NCI-H2171 (cell line): ENCODE measurements at places on chromosomes 5 and 9.

DNA sequence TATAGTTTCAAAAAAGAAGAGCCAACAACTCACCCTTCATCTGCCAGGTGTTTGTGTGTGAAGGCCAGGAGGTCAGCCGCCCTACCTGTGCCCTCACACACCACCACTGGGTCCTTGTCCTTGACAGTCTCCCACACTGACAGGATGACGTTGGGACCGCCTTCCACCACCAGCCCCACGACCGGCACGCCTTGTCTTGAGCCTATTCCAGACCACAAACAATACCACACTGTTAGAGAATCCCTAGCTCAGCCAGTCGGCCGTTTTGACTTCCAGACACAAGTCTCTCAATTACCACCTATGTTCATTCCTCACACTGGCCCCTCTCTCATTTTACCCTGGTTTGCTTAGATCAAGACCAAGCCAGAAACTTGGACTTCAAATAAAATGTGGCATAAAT, 66.1 kb downstream of the TRPM6 start:
- no peak for DNase-seq

- DNase-seq = no peak
Measured at GRCh38 chr9:98039607-98040017, 16.9 kb upstream of the NANS start.

- no peak for DNase-seq
Measured at GRCh38 chr9:38059233-38059936, 9.6 kb downstream of the SHB start.

GRCh38 chr5:140821375-140822280, at the start of gene PCDHA5:
Gene PCDHA5 (plus strand): TSS chr5:140821613.
- no peak for DNase-seq

DNA sequence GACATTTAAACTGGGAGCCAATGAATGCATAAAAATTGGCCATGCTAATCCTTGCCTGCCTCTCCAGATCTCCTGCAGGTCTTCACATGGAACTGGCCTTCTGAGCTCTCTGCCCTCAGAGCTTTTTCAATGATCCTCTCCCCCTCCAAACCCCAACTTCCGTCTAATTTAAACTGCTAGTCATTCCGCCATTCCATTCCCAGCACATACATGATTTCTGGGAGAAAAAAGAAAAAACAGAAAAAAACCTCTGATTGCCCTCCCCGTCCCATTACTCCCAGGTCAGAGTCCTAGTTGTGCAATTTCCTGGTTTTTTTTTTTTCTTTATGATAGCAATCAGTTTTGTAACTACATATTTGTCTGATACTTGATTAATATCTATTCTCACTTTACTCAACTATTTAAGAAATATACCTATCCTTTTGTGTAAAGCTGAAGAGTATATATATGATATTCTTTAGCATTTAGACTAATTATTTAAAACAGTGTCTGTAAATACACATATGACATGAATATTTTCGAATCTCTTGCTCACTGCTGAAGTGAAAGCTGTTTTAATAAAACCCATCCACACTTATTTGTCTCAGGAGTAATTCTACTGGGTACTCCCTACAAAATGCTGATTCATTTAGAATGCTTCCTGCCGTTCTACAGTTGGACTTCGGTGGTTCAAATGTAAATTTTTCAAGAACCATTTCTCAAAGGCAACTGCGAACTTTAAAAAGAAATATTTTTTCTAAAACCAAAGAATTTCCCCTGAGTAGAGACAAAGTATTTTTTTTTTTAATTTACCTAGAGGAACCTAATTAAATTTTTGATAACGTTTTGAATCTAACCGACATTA, 1.6 kb downstream of the HINT1 start:
- DNase-seq = no peak

- DNase-seq = no peak
Measured at GRCh38 chr9:10566848-10567247, 46.0 kb downstream of the PTPRD start.

DNA sequence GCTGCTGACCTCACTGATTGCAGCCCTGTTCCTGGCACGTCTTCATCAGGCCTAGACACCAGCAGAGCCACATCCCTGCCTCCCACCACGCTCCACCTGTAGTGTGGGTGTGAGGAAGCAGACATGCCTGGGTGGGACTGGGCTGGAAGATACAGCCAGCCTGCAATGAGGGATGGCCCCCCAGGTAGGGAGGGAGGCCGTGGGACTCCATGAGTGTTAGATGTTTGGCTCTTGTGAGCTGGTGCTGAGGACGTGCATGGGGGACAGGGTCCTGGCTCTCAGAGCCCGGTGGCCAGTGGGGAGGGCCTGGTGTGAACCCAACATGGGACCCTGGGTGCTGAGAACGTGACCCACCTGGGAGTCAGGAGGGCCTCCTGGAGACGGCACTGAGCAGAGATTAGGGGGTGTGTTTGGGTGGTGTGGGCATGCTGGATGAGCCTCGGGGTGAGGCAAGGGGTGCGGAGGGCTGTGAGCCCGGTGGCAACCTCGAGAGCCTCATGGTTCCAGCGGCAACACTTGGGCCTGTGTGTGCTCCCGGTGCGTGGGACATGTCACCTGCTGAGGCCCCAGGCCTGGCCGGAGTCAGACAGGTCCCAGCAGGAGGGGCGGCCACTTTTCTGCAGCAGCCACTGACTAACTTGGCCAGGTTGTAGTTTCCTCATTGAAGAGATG, 87.6 kb downstream of the PHF2 start:
- no peak for DNase-seq

DNA sequence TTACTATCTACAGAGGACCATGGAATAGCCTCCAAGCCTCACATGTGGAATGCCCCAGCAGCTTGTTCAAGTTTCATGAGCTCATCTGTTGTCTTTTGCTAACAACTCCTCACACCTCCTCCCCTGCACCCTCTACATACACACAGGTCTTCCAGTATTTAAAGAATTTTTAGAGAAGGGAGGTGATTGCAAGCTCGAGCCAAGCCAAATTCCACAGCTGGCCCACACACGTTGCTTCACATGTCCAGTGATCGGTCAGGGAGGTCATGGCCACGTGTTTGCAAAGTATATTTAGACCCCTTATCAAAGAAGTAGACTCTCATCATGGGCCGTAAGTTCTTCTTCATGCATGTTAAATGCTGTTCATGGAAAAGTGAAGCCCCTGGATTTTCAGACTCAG, 281.7 kb downstream of the OSTF1 start:
- no peak for DNase-seq

DNA sequence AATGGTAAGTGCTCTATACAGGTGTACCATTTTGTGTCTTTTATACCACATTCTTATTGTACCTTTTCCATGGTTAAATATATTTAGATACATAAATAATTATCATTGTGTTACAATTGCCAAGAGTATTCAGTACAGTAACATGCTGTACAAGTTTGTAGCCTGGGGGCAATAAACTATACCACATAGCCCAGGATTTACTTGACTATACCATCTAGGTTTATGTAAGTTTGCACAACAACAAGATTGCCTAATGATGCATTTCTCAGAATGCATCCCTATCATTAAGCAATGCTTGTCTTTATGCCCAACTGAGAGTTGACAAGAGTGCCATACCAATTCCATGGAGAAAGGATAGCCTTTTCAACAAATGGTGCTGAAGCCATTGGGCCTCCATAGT, 136.7 kb upstream of the PJA2 start:
- DNase-seq = no peak

- no peak for DNase-seq
Measured at GRCh38 chr5:158832096-158832685, 267.5 kb downstream of the EBF1 start.

GRCh38 chr5:109252731-109253130, 157.0 kb downstream of the PJA2 start:
- DNase-seq = no peak

GRCh38 chr5:134563221-134563620, 37.8 kb downstream of the JADE2 start:
- no peak for DNase-seq

- no peak for DNase-seq
Measured at GRCh38 chr5:179222246-179223017, 122.8 kb downstream of the ADAMTS2 start.

DNA sequence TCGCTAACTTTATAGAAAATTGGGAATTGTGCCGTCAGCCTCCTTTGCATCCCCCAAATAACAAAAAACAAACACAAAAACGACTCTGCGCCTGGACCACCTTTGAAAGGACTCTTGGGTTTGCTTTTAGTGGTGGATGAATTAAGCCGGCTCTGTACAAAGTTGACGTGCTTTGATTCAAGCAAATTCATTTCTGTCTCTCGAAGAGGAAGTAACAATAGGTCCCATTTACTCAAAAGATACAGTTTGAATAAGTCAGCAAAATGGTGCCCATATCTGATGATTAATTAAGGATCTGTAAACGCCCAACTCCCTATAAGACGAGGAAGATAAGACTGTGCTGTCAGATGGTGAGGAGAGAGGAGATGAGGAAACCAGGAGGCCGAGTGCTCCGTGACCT, 67.8 kb downstream of the AK8 start:
- no peak for DNase-seq

- peak; percentile 55 for DNase-seq
Measured at GRCh38 chr5:180155365-180155926, 53.6 kb downstream of the RASGEF1C start.

- no peak for DNase-seq
Measured at GRCh38 chr5:57207007-57207653, 33.3 kb downstream of the GPBP1 start.
